ENCODE measurements at places on chromosomes 2 and 18.

DNA sequence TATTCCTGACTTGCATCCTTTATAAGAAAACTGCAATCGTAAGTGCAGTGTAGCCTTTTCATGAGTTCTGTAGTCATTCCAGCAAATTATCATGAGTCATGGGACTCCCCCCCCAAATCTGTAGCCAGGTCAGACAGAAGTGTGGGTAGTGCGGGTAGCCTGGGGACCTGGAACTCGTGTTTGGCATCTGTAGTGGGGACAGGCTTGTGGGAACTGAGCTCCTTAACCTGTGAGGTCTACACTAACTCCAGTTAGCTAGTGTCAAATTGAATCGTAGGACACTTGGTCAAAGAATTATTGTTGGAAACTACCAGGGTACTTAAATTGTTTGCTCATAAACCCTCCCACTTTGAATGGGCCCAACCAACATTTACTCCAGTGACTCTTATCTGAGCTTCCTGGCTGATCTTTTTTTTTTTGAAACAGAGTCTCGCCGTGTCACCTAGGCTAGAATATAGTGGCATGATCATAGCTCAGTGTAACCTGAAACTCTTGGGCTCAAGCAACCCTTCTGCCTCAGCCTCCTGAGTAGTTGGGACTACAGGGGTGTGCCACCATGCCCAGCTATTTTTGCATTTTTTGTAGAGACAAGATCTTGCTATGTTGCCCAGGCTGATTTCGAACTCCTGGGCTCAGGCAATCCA lies 12.4 kb downstream of the PFN4 start:
- no peak for DNase-seq

DNA sequence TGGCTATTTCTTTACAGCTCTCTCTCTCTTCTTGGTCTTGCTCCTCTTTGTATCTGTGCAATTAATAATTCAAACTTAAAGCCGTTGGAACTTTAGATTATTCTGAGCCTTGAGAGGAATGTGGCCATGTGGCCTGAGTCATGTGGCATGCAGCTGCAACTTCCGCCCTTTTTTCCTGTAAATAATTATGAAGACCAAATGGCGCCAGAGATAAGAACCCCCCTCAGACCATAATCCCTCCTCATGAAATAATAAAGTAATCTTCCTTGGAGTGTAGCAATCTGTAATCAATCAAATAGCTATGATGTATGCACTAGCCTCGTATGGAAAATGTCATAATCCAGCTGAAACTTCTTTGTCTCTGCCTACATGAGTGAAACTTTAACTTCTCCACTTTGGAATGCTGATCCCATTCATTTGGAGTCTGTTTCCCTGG lies 13.5 kb upstream of the TWSG1 start:
- DNase-seq: peak; percentile 82

- no peak for DNase-seq
These were observed 96.6 kb downstream of the MAP4K4 start for GRCh38 chr2:101794141-101794540.

GRCh38 chr18:70387027-70387426 lies 98.2 kb downstream of the SOCS6 start:
- no peak for DNase-seq

GRCh38 chr2:19881221-19881907 lies 20.4 kb downstream of the TTC32 start:
- DNase-seq: no peak

- DNase-seq: no peak
These were observed 1.9 kb downstream of the CYP26B1 start for GRCh38 chr2:72145658-72146329.

GRCh38 chr2:151297882-151298281 lies 8.4 kb upstream of the NMI start:
- peak; percentile 87 for DNase-seq

GRCh38 chr2:160076241-160076640 lies 13.8 kb upstream of the PLA2R1 start:
- no peak for DNase-seq

DNA sequence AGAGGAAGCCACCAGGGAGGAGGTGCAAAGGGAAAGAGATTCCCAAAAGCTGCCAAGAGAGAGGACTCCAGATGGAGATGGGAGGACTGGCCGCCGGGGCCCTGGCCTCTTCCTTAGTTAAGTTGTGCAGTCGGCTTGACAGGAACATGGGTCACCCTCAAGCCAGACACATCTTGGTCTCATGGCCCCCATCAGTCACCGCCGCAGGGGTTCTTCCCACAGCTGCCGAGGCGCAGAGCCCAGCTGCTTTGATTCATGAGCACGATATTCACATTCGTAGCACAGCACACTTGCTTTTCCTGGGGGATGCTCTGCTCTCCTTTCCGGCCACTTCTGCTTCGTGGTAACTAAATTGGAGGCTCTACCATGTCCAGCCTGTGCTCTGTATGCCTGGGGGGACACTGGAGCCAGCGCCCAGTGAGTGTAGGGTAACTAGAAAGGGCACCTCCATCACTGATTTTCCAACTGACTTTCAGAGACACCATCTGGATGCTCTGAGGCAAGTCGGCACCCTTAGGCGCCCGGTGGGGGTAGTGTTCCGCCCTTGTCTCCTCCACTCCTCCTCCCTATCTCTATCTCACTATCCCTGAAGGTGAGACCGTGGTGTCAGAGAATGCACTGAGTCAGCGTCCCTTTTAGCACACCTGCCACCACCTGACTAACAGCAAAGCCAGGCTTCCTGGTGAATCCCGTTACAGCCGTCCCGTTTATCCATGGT lies 13.3 kb downstream of the TWIST2 start:
- no peak for DNase-seq

DNA sequence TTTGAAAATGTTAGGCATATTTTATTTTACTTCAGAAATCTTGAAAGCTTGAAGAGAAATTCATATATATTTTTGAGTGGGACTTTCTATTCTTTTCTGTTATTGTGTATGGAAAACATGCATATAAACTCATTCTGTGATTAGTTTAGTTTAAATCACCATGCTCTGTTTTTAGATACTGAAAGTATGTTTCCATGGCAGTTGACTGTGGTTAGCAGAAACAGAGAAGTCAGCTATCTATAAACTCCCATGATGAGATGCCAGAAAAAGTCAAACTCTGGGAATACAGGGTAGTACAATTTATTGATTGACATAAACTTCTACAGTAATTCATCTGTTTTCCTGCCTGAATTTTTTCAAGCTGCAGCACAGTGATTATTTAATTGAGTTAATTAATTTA lies 905.3 kb upstream of the VRK2 start:
- DNase-seq: no peak

GRCh38 chr2:173049831-173050230 lies 25.8 kb upstream of the MAP3K20 start:
- no peak for DNase-seq

GRCh38 chr2:111535404-111535803 lies 348.6 kb downstream of the ANAPC1 start:
- DNase-seq: no peak

- peak; percentile 45 for DNase-seq
These were observed 36.3 kb downstream of the VWA3B start for GRCh38 chr2:98123286-98123685.

- no peak for DNase-seq
These were observed 15.5 kb downstream of the HDAC4 start for GRCh38 chr2:239385096-239386000.

DNA sequence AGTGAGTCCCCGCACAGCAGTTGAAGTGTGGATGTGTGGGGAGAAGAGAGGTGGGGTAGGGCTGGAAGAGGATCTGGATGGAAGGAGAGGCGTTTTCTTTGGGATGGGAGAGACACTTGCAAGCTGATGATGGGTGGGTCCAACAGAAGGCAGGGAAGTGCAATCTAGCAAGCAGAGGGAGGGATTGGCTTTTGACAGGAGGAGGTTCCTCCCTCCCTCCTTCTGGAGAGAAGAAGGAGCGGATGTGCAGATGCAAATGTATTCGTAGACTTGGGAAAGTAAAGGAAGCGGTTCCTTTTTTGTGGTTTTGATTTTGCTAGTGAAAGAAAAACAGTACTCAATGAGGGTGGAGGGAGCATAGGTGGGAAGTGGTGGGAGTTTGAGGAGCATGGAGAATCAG lies 48.9 kb downstream of the LAMA3 start:
- peak; percentile 72 for DNase-seq

DNA sequence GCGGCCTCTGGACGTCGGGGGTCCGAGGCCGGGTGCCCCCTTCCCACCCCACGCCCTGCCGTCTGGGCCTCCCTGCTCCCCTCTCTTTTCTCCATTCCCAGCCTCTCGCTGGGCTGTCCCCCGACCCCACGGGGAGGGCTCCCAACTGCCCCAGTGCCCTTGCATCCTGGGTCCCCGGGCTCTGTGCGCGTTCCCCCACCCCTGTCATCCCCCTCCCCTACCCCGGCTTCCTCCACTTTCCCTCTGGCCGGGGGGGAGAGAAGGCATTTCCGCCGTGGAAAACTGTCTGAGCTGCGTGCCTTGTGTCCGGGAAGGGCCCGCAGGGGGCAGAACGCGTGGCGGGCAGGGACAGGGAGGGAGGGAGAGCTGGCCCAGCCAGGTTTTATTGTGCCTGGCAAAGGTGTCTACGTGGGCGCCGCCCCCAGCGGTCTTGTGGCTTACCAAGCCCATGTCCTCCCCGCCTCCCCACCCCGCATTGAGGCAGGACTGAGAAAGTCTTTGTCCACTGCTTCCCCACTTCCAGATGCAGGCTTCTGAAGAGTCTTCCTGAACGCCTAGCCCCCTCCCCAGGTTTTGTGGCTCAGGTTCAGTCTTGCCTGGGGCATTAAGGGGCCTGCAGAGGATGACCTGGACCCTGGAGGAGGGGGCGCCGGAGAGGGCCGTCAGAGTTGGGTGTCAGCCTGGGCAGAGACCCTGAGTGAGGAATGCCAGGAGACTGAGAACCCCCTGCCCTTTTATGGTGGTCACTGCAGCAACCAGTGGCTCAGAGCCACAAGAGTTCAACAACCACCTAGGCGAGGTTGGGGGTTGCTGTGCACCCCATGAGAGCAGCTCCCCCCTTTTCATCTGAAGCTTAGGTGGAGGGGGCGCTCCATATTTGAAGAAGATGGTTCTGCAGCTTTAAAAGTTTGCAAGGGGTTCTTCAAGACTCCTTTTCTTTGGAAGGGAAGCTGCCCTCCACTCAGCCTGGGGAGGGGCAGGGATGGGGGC lies 1.3 kb downstream of the ITM2C start:
- DNase-seq: peak; percentile 48

DNA sequence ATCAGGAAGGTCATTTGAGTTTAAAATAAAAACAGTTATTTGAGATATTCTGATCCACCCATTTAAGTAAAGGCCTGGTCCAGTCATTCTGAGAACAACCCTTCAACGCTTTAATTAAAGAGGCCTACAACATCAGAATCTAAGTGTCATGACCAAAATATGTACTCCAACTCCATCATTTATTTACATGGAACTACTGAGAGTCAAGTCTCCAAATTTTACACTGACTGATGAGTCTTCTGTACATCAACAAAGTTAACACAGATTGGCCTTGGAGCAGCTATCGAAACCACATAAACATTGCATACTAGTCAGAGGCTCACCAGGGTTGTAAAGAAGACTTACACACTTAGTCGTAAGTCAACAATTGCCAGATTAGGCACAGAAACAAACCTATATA lies 37.1 kb downstream of the PIEZO2 start:
- DNase-seq: no peak

- no peak for DNase-seq
These were observed 15.5 kb upstream of the CACNB4 start for GRCh38 chr2:152114366-152114765.

GRCh38 chr2:7962161-7962560 lies 719.7 kb upstream of the ID2 start:
- no peak for DNase-seq

Measured in KBM-7 (cell line).